ENCODE measurements at places on chromosomes 6 and 20. TPM values are rescaled to one million over a fixed set of nuclear protein-coding genes. Genes with fewer than 3 reads are reported as not detected.

- no peak for DNase-seq
These were observed 38.9 kb downstream of the ESF1 start for GRCh38 chr20:13745784-13746183.

GRCh38 chr6:167858842-167859664 is 32.3 kb downstream of the AFDN start:
- DNase-seq = no peak

DNA sequence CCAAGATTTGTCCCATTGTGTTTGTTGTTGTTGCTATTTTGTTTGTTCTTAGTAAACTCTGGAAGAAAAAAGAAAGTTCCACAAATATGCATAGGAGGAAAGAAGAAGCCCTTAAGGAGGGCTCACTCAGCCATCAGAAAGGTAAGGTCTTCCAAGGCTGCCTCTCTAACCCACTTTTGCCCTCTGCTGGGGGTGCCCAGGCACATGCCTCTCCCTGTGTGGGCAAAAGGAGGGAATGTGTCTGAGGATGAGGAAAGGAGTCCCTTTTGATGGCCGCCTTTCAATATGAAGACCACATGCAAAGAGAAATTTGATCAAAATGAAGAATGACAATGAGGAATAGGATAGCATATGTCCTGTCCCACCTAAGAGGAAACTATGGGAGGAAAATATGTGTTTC is 248.2 kb upstream of the POU3F2 start:
- DNase-seq = no peak

GRCh38 chr6:56232436-56232835 is 14.9 kb downstream of the COL21A1 start:
- no peak for DNase-seq

FANCE gene
- total RNA-seq = 6.6 TPM

KHDC1L gene
- not detected for total RNA-seq

FAM135A gene
- total RNA-seq = 15.3 TPM

HSPA12B gene
- 0.12 TPM for total RNA-seq

All from H4 (cell line).